ENCODE measurements at places on chromosomes 5 and 9.

- no peak for DNase-seq
Measured at GRCh38 chr5:169781420-169782345, 144.6 kb downstream of the DOCK2 start.

- DNase-seq = no peak
Measured at GRCh38 chr9:94111446-94111845, 27.2 kb downstream of the PTPDC1 start.

DNA sequence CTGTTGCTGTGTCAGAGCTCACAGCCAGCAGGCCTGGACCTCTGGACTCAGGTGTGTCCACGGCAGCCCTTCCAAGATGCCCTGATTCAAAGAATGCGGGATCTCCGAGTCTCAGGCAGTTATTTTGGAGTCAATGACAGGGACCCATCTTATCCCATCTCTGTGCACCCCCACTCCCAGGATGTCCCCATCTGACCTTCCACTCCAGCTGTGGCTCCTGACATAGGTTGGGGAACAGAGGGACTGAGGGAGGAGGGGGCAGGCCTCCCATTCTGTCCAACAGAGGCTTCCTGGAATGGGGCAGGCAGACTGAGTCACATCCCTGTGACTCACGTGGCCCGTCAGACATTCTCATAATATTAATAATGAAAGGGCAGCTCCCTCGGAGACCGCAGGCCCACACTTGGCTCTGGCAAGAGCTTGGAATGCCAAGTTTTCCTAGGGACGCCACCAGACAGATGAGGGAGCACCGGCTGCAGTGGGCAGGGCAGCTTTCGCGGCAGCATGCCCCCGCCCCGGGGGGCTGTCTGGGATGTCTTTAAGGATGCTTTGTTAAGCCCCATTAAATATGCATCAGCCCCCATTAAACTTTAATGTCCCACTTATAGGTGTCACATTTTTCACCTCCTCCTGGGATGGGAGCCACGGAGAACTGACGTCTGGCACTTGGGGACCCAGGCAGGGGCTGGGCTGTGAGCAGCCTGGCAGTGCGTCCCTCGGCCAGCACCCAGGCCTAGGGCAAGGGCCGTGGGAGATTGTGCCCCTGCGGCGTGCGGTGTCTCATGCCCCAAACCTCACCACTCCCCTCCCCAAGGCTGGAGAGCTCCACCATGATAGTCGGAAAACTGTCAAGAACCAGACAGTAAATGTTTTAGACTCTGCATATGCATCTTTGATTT, 23.6 kb upstream of the FIBCD1 start:
- DNase-seq = peak; percentile 65

- no peak for DNase-seq
Measured at GRCh38 chr5:67021521-67021920, 175.1 kb downstream of the CD180 start.

DNA sequence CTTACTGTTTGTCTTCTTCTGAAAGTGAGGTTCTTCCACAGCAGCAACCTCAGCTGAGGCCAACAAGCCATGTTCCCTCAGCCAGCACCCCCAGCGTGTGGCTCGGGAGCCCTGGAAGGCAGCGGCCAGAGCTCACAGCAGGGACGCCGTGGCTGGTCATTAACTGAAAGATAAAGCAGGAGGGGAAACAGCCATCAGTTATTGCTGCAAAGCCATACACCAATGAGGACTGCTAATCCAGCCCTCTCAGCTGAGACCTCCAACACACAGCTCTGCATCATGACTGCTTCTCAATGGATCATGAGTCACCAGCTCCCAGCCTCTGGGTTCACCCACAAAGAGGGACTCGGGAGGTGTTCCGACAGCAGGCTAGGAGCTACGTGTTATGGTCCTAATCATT, 24.3 kb downstream of the ABCA1 start:
- DNase-seq = no peak

DNA sequence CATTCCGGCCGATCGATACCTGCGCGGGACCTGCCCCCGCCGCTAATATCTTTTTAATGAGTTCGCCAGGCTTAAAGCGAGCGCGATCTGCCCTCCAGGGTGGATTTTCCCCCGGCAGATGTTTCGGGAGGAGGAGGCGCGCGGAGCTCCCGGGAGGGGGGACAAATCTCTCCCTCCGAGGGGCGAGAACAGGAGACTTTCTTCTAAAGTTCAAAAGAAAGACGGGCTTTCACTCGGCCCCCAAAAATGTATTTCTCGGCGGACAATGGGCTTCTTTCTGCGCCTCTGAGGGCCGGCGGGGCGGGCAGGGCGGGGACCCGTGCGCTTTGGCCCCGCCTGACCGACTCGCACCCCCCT, 4.1 kb upstream of the PRDM12 start:
- no peak for DNase-seq

- no peak for DNase-seq
Measured at GRCh38 chr9:128072144-128073021, 4.4 kb downstream of the SLC25A25 start.

DNA sequence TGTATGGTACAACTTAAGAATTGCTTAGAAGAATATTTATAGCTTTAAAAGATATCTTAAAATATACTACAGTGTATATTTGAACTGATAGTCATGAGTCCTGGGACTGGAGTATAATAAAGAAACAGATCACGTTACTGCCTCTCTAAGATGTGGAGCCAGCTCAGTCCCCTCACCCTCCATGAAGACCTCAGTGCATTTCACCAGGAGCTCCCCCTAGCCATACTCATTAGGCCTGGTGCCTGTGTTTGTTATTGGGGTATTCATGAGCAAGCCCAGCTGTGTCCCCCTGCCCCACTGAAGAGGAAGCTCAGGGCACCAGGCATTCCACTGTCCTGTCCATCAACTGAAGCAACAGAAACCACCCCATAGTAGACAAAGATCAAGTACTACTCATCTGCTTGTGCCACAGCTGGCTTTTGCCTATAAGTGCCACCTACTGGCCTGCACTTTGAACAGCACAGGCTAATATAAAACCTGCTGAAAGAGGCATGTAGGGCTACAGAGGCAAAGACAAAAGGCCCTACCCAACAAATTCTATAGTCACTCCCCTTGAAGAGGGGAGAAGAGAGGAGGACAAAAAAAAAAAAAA, 850.2 kb upstream of the NUDT12 start:
- DNase-seq = peak; percentile 0

DNA sequence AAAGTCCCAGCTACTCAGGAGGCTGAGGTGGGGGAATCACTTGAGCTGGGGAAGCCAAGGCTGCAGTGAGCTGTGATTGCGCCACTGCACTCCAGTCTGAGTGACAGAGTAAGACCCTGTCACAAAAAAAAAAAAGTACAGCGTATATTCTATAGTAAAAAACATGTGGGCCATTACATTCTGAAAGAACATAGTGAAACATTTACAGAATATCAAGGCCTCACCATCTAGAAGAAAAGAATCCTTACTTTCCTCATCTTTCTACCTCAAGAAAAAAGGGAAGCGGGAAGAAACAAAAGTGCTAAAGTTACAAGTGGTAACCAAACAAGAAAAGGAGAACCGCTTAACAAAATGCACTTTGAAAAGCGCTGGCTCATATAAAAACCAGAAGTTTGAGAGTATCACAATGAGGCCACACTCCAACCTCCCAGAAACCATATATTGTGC, 5.7 kb upstream of the SYK start:
- no peak for DNase-seq

DNA sequence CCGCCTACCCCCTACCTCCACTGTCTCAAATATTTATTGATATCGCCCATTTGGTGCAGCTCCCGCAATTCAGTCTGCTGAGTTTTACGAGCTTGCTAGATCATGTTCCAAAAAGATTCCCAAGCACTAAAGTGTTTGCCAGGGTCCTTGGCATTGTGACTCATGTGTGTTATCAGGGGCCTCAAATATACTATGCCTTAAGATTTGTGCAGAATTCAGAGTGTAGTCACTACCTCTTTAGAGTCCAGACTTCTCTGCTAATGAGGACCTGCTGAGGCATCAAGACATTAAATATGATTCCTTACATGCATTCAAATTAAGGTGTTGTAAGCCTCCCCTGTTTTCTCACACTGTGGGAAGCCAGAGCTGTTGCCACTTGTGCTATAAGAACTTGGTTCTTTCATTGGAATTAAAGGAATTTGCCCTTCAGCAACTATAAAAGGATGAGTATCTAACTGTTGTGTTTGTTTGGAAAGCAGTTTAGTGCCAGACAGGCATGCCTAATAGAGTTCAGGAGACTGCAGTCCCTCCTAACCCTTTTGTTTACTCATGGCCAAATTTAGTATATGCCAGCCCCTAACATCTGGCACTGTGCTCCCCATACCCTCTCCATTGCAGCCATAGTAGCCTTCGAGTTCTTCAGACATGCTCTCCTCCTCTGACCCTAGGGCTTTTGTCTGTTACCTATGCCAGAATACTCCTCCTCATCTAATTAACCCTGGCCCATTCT, 316.4 kb downstream of the NR3C1 start:
- no peak for DNase-seq

DNA sequence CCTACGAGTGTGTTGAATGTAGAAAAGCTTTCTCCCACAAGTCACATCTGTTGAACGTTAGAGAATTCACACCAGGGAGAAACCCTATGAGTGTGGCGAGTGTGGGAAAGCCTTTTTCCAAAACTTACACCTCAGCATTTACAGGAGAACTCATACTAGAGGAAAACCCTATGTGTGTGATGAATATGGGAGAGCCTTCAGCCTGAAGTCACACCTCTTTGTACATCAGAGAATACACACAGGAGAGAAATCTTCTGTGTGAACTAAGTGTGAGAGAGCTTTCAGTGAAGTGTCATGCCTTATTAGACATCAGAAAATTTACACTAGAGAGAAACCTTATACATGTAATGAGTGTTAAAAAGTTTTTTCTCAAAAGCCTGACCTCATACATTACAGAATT, 41.8 kb upstream of the GPX3 start:
- DNase-seq = no peak

DNA sequence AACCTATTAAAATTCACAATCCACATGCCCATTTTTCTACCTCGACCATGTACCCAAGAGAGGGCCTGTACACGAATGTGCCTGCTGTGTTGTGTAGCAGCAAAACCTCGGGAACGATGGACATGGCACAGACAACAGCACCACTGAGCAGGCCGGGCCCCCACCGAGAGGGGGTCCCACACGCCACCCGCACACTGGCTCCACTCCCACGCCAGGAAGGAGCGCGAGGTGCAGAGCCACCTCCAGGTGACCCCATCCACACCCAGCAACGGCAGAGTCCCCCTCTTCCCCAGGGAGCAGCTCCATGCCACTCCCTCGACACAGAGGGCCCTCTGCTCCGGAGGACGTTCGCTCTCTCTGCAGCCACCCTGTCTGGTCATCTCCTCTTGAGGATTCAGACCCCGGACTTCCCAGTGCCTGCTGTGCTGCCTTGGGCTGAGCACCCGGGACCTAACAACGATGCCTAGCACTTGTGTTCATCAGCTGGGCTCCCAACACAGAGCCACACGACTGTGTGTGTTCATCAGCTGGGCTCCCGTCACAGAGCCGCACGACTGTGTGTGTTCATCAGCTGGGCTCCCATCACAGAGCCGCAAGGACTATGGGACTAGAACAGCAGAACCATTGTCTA, 25.3 kb upstream of the ADAMTS2 start:
- DNase-seq = no peak

DNA sequence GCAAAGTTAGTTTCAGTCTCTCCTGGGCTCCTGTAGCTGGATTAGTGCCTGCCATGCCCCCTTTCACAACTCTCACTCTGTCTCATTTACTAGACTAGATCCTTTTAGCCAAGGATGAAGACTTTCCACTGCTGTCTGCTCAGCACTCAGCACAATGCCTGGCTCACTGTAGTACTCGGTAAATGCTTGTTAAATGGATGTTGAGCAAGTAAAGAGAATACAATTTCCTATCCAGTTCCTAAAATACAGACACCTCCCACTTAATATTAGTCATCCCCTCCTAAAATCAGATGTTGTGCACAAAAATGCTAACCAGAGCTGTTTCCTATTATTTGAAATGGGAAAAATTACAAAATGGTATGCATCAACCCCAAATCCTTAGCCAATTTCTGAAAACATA, 195.8 kb downstream of the SREK1 start:
- no peak for DNase-seq

DNA sequence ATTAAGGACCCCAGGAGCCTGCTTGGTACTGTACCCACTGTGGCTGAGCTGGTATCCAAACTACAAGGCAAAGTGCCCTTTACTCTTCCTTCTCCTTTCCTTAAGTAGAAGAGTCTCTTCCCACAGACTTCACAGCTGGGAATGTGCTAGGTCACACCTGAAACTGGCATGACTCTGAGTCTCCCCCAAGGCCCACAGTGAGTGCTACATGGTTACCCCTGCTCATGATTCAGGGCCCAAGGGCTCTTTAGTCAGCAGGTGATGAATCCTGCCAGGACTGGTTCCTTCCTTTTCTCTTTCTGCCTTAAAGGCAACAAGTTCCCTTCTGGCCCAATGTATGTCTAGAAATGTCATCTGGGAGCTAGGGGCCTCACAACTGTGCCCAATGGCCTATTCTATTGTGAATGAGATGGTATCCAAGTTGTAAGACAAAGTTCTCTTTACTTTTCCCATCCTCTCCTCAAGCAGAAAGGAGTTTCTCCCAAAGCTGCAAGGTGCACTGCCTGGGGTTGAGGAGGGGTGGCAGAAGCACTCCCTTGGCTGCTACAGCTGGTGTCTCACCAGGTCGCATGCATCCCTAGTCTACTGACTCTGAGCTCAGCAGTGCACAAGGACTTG, 134.4 kb downstream of the TMEM38B start:
- DNase-seq = no peak

- no peak for DNase-seq
Measured at GRCh38 chr5:79456890-79457583, 56.9 kb downstream of the HOMER1 start.

DNA sequence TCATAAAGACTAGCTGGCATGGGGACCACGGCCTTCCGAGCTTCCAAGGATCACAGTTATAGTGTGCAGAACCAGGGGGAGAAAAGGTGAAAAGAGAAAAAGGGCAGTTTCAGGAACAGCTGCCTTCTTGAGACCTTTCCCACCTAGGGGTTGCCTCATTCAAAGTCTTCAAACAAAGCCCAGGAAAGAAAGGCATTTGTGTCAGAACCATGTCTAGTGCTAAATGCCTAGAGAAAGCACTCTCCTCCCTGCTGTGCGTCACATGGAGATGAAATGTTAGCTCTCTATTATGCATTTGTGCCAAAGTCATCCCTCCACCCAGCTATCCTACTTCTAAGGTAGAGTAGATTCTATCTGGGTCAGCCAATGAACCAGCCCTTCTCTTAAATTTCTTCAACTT, 1037.3 kb upstream of the WWC1 start:
- no peak for DNase-seq

DNA sequence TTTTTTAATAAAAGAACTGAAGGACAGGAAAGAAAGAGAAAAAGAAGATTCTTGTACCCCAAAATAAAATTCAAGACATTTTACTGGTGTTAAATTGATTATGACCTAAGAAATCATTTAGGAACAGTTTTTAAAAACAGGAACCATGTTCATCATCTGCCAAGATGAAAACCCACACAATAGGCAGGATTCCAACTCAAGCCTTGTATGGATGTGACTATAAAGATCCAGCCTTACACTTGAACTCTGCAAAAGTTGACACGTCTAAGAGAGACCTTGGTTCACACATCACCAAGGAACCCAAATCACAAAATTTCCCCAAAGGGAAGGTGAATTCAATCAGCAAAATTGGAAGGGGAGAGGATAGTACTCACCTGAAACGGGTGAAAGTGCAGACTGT, 82.6 kb downstream of the SMIM23 start:
- DNase-seq = no peak

Data from Panc1 (cell line).